NCI-H2107 (cell line): ENCODE measurements at places on chromosomes 7 and 10.

GRCh38 chr10:75002351-75002725 is 109.1 kb upstream of the SAMD8 start:
- DNase-seq = no peak

DNA sequence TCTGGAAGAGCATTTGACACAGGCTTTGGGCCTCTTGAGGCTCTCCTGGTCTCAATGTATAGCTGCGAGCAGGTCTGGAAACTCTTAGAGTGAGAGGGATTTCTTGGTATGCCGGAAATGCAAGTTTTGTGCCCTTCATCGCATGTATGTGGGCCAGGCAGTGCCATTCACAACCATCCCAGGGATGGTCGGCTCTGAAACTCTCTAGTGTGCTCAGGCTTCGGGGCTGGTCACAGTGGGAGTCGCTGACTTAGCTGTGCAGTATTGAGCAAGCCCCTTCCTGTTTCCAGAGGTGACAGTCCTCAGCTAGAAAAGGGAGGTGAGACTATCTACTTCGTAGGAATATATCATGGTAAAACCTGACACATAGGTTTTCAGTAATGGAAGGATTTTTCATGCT is 2.0 kb upstream of the AOAH start:
- no peak for DNase-seq

DNA sequence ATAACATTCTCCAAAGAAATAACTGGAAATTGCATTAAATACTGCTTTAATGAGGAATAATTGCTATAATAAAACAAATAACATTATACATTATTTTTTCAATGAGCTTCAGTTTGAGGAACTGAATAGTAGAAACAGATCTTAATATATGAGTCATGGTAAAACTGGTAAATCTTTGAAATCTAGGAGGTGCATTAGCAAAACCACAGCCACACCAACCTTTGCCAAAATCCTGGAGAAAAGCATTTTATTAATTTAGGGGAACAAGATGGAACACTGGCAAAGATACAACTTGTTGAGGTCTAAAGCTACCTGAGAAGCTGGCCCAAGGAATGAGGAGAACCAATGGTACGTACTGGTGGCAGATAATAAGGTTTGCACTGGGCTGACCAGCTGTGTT is 5.4 kb upstream of the ASL start:
- DNase-seq = no peak

DNA sequence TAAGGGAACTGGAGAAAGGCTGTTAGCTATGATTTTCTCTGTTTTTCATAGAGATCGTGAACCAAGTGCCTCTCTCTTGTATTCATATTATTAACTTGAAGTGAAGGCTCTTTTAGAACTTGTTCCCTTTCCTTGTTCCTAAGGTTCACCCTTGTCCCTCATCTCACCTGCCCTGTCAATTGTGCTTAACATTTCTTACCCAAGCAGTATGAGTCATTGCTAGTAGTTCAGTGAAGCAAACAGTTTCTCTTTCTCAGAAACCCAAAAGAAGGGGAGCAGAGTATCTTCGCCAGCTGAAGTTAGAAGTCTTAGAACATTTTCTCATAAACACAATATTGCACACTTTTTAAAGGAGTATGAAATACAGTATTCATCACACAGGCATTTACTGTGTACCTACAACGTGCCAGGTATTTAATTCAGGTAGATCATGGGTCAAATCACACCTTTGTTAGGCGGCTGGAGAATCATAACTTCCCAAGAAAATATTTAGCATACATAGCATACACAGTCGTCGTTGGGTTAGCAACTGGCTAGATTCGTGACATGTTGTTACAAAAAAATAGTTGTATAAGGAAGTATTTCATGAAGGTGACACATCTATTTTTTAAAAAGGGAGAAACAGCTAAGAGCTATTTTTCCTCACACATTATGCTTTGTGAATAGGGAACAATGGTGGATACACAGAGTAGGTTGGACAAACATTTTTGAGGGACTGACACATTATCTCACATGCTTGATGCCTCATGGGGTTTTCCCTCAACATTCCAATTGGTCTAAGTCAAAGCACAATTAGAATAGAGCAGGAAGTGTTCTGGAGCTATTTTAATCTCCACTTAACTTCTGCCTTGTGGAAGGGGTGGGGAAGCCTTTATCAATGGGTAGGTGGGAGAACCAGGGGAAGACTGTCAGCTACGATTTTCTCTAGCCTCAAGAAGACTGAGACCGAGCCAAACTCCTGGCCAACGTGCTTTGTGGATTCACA is 13.2 kb downstream of the HDAC9 start:
- DNase-seq = no peak

- no peak for DNase-seq
These were observed 136.5 kb downstream of the EPC1 start for GRCh38 chr10:32210306-32211045.

DNA sequence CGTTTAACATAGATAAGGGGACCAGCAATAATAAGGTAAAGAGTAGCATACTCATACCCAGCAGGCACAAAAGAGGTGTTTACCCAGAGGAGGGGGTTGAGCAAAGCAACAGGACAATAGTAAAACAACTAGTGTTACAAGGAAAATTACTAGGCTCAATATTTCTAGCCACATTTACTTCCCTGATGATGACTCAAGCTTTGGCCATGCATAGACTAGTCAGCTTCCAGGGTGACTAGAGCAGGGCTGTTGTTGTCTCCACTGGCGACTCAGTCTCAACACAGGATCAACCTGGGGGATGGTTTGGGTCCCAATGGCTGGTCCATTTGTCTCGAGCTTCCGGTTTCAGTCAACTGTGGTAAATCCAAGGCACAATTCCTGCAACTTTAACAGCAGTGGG is 217.7 kb upstream of the KCND2 start:
- no peak for DNase-seq

GRCh38 chr7:45484094-45484493 is 90.1 kb upstream of the ADCY1 start:
- DNase-seq = no peak

- no peak for DNase-seq
These were observed 79.7 kb upstream of the PODXL start for GRCh38 chr7:131636092-131636491.

DNA sequence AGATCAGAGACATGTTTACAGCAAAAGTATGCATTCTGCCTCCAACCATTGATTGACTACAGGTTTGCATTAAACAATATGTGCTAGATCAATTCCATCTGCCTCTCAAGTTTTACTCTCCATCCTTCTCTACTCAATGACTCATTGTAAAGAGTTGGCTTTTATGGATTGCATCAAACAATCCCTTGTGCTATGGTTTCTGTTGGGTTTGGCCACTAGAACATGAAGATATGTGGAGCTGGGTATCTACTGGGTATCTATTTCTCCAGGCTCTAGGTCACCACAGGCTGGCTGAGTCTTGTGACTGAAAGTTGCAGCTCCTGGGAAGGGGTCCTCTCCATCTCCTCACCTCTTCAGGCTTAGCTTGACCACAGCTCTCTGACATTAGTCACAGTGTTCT is 204.7 kb downstream of the DGKI start:
- no peak for DNase-seq

GRCh38 chr10:81472927-81473470 is 402.0 kb upstream of the NRG3 start:
- no peak for DNase-seq

GRCh38 chr7:40077849-40078248 is 56.6 kb downstream of the MPLKIP start:
- no peak for DNase-seq

GRCh38 chr7:5620459-5620881 is 161.0 kb downstream of the RNF216 start:
- peak; percentile 75 for DNase-seq

DNA sequence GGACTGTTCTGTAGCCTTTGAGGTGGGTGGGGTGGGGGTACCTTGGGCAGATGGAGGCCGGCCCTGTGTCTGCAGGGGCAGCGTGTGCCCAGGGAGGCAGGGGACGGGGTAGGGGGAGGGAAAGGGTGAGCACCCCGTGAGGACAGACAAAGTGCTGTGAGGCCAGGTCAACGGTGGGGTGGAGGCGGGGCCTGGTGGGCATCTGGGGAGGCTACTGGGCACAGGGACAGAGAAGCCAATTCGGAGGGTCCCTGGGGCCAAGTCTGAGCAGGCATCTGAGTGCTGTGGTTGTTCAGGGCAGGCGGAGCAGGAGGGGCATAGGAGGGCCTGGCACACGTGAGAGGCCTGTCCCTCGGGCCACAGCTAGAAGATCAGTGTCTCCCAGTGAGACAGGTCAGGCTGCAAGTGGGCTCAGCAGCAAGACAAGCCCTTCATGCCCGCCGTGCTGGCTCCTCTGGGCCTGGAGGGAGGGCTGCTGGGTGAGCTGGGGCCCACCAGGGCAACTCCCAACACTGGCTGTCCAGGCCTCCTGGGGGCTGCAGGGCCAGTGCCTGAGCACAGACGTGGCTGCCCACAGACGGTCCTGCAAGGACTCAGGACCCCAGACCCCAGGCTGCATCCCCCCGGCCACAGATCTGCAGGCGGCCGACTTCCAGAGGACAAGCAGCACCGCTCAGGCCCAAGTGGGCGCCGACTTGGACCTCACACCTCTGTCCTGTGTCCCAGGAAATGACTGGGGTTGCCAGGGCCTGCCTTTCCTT is 26.4 kb upstream of the KNDC1 start:
- DNase-seq = no peak

DNA sequence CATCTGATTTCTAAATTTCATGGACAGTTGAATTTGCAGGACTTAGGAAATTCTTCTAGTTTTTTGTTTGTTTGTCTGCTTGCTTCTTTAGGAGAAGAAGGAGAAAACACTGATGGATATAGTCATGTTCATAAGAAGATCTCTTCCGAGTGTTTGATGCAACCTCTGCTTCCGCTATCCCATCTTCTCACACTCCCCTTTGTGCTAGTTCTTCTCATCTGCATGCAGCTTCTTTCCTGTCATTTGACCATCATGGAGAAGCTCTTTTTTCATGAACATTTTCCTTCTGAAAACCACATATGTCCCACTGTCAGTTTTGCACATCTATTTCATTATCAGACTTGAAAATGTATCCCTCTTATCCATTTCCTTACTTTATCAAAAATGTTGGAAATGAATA is 346.9 kb upstream of the PRKCQ start:
- DNase-seq = no peak

GRCh38 chr7:122488241-122488640 is 183.7 kb upstream of the FEZF1 start:
- no peak for DNase-seq

DNA sequence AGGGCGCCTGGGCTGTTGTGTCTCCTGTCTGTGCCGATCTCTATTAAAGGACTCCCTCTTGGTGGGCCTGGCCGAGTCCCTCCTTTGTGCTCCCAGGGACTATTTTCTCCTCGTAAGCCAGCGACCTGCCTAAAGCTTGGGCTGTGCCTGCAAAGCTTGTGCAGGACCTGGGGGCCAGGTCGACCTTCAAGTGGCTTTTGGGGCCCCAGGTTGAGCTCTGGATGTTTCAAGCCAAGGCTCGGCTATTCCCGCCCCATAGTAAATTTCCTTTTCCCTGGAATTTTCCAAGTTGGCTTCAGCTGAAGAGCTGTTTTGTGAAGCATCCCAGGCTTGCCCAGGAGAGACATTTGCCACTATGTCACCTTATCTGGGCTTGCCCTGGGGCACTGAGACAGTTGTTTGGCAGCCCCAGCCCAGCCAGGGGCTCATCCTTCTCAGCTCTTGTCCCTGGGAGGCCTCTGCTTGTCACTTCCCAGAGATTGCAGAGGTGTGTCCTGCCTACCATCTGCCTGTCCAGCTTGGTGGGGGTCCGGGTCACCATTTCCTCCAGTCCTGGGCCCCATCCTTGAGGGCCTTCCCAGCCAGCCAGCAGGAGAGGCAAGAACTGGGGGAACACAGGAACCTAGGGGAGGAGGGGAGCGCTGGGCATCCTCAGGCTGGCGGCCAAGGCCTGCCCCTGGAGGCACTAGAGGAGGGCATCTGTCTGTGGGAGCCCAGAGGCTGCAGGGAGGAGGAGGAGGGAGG is 20.2 kb downstream of the ZMIZ2 start:
- no peak for DNase-seq

GRCh38 chr10:82742478-82742877 is 867.5 kb downstream of the NRG3 start:
- DNase-seq = no peak

- DNase-seq = no peak
These were observed 90.3 kb downstream of the INPP5A start for GRCh38 chr10:132627666-132628531.

- no peak for DNase-seq
These were observed 116.5 kb downstream of the CABCOCO1 start for GRCh38 chr10:61779276-61779675.

DNA sequence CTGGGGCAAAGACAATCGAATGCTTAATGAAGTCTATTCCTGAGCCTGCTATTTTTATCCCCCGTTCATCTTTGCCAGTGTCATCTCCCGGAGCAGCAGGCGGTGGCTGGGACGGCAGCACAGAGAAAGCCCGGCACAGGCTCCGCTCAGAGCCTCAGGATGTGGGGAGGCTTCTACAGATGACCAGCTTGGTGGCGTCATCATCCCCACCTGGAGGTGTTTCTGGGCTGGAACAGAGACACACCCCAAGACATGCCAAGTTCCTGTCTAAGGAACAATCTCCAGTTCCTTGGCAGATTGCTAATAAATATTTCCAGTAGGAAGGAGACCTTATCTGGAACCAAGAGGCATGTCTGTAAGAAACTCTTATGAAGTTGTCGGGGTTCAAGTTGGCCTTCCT is 552.4 kb upstream of the MGMT start:
- no peak for DNase-seq

DNA sequence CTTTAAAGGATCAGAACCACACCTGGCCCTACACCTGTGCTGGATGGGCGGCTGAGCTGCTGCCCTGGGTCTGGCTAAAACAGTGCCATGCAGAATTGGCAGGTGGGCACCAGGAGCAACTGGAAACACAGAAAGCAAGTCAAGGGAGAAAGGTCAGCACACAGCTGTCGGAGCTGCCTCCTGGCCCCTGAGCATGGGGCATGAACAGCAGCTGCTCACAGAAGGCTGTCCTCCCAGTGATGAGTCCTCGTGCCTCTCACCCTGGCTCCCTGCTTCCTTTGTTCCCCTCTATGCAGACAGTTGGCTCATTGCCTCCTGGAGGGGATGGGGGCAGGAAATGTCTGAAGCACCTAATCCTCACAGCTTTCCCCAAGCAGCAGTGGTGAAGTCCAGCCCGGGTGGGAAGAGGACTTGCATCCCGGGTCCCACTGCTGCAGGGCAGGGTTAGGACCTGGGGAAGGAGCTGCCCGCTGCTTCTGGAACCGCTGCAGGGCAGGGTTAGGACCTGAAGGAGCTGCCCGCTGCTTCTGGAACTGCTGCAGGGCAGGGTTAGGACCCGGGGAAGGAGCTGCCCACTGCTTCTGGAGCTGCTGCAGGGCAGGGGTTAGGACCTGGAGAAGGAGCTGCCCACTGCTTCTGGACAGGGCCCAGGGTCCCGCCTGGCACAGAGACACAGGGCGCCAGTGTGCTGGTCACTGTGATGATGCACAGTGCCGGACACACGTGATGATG is 37.3 kb downstream of the VIPR2 start:
- no peak for DNase-seq

- no peak for DNase-seq
These were observed 574.1 kb downstream of the GALNT17 start for GRCh38 chr7:71705901-71706596.
